ENCODE measurements at places on chromosomes 7 and 10.

- no peak for DNase-seq
Measured at GRCh38 chr10:5530412-5530806, 5.6 kb downstream of the CALML3 start.

DNA sequence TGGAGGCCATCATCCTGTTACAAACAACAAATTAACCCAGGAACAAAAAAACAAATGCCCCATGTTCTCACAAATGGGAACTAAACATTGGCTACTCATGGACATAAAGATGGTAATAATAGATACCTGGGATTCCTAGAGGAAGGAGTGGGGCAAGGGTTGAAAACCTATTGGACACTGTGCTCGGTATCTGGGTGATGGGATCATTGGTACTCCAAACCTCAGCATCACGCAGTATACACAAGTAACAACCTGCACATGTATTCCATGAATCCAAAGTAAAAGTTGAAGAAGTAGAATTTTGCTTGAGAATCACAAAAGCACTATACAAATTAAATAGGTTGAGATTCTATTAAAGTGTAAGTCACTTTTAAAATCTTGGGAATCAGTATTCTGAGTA lies 16.7 kb downstream of the GHITM start:
- no peak for DNase-seq

GRCh38 chr7:155119801-155120382 lies 49.8 kb downstream of the HTR5A start:
- DNase-seq = no peak

- DNase-seq = no peak
Measured at GRCh38 chr7:28176645-28177044, 4.0 kb downstream of the JAZF1 start.

DNA sequence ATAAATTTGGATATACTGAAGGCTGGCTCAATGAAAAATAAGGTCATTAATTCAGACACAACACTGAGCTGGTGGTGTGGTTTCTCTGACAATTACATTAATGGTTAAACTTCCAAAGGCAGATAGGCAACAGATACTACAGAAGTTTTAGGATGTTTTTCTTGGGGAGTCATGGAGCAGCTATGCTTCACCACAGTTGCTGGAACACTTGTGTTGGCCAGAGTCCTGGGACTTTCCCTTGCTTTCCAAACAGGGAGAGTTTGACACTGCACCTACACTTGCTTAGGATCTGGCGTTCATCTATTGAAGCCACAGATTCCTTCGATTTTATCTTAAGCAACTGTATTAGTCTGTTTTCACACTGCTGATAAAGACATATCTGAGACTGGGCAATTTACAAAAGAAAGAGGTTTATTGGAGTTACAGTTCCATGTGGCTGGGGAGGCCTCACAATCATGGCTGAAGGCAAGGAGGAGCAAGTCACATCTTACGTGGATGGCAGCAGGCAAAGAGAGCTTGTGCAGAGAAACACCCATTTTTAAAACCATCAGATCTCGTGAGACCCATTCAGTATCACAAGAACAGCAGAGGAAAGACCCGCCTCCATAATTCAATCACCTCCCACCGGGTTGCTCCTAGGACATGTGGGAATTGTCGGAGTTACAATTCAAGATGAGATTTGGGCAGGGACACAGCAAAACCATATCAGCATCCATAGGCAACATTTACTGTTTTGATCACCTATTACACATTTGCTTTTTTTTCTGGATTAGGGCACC lies 27.8 kb upstream of the TMEM178B start:
- peak; percentile 40 for DNase-seq

GRCh38 chr7:104156842-104157277 lies 51.0 kb downstream of the ORC5 start:
- peak; percentile 6 for DNase-seq

DNA sequence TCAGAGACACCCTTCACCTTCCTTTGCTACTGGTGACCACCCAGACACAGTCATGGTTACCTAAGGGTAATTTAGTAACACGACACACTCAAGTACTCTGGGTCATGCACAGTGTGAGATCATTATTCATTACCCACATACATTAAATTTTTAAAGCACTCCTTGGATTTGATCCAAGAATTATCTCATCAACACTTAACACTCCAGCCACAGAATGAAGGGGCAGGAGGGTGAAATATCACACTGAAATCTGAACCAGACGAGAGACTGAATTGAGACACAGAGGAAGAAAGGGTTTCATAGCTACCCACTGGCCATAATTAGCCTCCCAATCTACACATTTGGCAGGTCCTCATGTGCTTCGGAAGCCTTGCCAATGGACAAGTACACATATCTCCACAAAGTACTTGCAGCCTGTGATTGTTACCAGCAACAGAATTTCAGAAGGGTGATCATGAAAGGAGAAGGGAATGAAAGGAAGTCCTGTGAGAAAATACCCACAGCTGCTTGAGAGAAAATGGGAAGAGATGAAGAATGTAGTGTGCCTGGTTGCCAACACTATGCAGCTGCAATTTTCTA lies 189.3 kb downstream of the POLR1F start:
- peak; percentile 64 for DNase-seq

DNA sequence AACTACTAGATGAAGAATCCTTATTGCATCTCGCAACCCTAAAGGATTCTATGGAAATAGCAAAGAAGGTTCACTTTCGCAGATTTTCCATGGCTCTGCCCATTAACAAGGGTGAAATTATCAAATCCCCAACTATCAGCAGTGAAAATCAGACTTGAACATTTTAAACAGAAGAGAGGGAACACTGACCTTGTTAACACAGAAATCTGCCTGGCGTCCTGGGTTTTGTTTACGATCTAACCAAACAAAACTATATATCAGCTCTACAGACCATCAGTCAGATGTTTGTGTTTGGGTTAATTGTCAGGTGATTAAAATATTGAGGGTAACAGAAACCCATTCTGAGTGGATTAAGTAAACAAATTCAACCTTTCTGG lies 1.9 kb downstream of the CTTNBP2 start:
- DNase-seq = no peak

DNA sequence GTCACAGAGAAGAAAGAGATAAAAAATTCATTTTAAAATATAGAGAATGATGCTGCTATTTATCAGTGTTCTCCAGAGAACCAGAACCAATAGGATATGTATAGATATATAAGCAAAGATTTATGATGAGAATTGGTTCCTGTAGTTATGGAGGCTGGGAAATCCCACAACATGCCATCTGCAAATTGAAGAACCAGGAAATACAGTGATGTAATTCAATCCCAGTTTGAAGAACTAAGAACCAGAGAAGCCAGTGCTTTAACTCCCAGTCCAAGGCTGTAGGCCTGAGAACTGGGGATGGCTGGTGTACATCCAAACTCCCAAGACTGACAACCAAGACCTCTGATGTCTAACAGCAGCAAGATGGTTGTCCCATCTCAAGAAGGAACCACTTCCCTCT lies 192.9 kb upstream of the PLXDC2 start:
- no peak for DNase-seq

DNA sequence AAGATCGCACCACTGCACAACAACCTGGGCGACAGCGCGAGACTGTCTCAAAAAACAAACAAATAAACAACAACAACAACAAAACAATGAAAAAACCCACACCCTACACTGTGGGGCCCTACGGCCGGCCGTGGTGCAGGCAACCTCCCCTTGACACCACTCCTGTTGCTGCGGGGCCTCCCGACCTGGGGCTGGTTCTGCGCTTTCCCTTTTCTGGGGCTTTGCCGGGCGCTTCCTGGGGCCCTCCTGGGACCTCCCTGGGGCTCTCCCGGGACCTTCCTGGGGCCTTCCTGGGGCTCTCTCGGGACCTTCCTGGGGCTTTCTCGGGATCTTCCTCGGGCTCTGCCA lies 46.6 kb downstream of the INSIG1 start:
- no peak for DNase-seq

- DNase-seq = peak; percentile 26
Measured at GRCh38 chr10:123377883-123378282, 223.7 kb downstream of the BUB3 start.

- DNase-seq = no peak
Measured at GRCh38 chr7:71144963-71145362, 13.0 kb downstream of the GALNT17 start.

DNA sequence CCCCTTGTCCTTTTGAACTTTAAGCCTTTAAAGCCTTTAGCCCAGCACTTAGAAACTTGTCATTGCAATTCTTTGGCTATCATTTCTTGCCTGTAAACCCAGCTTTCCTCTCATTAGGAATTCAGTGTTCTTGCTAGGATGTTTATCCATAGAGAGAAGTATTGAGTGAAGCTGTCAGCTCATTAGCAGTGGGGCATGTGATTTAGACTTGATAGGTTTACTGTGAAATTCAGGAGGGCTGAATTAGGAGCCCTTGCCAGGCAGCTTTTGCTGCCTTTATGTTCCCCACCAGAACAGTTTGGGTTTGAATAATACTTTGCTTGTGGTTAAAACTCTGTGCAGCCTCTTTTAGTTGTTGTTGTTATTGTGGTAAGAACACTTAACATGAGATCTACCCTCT lies 39.5 kb downstream of the LHFPL3 start:
- no peak for DNase-seq

- no peak for DNase-seq
Measured at GRCh38 chr7:114419441-114420272, 5.0 kb downstream of the FOXP2 start.

DNA sequence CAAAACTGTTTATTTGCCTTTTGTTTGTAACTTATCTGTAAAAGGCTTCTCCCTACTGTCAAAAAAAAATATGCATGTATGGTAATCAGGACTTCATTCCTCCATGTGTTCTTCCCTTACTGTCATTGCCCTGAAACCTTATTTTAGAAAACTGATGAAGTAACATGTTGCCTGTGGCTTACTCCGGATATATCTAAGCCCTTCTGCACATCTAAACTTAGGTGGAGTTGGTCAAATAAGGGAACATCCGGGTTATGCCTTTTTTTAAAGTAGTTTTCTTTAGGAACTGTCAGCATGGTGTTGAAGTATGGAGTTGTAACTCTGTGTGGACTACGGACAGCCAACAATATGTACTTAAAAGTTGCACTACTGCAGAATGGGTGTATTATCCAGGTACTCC lies 6.2 kb downstream of the SAR1A start:
- DNase-seq = no peak

DNA sequence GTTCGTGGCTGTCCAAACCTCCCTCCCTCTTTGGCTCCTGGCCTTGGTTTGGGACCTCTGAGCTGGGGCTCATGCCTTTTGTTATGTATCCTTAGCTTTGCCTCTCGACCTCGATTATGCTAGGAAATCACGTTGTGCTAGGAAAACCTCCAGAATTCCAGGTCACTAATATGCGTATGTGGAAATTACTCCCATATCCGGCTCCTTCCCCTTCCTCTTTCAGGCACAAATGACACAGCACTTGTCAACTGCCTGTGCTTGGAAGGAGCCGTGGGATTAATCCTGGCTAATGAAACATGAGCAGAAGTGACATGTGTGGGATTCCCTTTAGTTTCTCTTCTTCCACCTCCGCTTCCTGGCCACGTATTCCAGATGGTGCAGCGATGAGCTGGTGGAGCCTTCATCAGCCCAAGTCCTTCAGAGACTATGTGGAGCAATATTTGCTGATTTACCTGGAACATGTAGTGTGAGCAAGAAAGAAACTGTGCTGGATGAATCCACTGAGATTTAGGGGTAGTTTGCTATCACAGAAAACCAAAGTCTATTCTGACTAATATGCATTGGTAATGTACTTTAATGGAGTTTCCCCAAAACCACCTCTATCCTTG lies 149.2 kb downstream of the REEP3 start:
- no peak for DNase-seq

GRCh38 chr10:78169214-78169613 lies 135.6 kb downstream of the RPS24 start:
- no peak for DNase-seq

DNA sequence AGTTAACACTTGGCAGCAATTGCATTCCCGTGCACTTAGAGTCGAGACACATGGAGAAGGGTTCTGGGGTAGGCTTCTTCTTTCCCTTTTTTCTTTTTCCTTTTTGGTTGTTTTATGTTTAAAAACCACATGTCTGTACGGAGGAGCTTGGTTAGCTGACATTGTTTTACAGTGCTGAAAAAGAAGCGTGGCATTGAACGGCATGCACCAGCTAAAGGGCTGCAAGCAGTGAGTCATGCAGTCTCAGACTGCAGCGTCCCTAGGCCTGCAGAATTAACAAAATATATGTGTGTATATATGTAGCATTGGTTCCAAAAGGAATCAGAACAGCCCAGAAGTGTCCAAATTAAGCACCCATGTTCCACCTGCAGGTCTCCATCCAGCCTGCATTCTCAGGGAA lies 211.0 kb downstream of the TCF7L2 start:
- no peak for DNase-seq

DNA sequence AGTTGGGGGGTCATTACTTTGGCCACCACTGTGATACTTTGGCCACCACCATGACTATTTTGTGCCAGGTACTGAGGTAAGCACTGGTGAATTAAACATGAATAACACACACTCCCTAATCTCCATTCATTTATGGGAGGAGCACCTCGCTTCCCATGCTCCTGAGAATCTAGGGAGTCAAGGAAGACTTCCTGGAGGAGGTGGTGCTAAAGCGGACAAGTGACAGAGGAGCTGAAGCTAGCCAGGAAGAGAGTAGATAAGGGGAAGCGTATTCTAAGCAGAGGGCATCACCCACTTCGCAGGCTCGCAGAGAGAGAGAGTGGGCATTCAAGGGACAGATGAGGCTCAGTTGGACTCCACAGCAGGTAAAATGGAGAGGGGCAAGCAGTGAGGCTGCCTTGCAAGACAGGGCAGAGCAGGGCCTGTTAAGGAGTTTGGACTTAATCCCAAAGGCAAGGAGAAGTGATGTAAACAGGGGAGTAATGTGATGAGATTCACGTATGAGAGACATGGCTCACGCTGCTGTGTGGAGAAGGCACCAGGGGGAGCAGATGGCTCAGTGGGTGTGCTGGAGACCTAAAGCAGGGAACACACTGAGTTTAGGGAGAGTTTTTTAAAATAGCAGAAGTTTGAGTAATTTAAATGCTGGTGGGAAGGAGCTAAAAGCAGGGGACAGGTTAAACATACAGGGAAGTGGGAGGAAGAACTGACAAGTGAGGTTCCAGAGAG lies 21.3 kb upstream of the TMEM248 start:
- no peak for DNase-seq

- DNase-seq = no peak
Measured at GRCh38 chr10:72832701-72833100, 60.8 kb upstream of the OIT3 start.

GRCh38 chr10:114471906-114472876 lies 67.9 kb upstream of the AFAP1L2 start:
- no peak for DNase-seq

DNA sequence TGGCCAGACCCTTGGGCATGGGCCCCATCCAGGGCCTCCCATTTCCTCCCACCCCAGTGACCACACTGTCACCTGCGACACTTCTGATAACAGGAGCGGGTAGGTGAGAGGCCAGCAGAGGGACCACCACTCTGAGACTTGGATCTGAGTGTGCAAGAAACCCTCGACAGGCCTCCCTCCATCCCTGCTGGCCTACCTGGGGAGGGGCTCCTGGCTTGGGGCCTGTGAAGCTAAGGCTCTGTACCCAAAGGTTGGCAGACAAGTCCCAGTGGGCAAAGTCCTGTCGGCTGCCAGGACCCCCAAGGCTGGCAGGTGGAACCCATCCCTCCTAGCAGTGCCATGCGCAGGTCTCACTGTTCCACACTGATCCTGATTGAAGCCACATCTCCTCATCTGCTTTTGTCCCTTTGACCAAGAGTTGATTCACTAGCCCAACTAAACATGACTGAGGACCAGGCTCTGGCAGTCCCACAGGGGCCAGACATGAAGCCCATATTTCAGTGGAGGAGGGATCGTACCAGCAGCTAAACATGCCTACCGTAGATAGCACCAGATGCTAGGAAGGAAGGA lies 1.2 kb upstream of the PGAM2 start:
- no peak for DNase-seq

GRCh38 chr10:121678631-121679174 lies 80.5 kb upstream of the FGFR2 start:
- DNase-seq = no peak

Measured in mammary epithelial cell (primary cell).